ENCODE measurements at places on chromosomes 6 and 20.

GRCh38 chr6:106614166-106614565, 15.1 kb downstream of the RTN4IP1 start:
- peak; percentile 81 for DNase-seq

DNA sequence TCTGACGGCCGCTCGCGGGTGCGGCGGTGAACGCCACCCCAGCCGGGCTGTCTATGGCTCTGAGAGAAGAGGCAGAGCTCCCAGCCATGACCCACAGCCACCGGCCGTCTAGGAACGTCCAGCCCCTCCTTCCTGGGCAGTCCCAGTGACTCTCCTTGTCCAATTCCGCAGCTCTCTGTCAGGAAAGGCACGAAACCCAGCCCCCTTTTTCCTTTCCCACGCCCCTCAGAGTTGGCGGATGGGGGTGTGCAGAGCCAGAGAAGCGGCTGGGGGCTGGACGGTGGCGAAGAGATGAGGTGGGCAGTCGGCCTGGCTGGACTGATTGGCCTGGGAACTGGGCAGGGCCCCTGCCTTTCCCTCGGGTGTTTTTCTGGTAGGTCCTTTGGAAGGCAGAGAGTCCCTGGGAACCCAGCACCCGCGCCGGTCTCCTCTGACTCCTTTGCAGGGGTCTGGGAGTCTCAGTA, 1.5 kb downstream of the EBF4 start:
- DNase-seq: no peak

DNA sequence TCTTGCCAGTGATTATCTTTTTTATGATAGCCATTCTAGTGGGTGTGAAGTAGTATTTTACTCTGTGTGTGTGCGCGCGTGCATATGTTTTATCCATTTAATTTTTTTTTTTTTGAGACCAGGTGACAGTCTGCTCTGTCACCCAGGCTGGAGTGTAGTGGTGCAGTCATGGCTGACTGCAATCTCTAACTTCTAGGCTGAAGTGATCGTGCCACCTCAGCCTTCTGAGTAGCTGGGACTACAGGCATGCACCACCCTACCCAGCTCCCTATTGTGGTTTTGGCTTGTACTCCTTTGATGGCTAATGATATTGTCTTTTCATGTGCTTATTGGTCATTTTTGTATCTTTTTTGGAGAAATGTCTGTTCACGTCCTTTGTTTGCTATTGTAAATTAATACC, 33.3 kb downstream of the ITCH start:
- DNase-seq: no peak

- DNase-seq: peak; percentile 30
Measured at GRCh38 chr6:35496841-35497570, at the start of gene TEAD3. TSS of gene TEAD3 (minus strand) at chr6:35497079.

GRCh38 chr6:98560418-98560817, 274.0 kb upstream of the POU3F2 start:
- DNase-seq: no peak

DNA sequence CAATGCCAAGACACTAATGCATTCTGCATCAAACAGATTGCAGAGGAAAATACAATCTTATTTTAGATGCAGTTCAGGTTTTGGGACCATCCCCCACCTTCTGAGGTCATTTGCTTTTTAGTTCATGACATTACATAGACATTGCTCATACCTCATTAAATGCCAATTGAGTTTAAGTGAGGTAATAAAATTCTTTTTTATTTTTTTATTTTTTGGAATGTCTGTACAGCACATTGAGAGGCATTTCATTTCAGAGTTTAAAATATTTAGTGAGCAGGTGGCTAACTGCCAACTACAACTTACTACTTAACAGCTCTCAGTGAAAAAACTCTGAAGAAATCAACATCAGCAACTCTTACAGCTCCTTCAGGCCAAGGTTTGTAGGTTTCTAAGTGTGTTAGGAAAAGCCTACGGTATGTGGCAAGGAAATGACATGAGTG, 482.2 kb upstream of the RNF217 start:
- DNase-seq: no peak

- DNase-seq: no peak
Measured at GRCh38 chr6:149815788-149816187, 48.4 kb downstream of the LRP11 start.

GRCh38 chr6:1379017-1379787, 10.2 kb upstream of the FOXF2 start:
- peak; percentile 13 for DNase-seq

DNA sequence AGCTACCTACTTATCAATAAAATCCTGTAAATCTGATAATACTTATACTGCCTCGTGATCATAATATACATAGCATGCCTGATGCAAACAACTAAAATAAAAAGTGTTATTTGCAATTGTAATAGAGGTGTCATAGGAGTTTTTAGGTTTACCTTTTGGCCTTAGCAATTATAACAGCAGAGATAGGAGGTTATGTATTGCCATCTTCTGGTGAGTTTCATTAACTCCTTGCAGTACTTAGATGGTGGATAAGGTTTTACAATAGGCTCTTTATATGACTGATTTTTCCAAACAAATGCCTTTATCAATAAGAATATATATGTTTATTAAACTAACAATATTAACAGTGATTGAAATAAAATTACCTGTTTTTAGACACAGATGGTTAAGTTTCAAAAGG, 27.8 kb upstream of the MYCT1 start:
- DNase-seq: peak; percentile 4

- no peak for DNase-seq
Measured at GRCh38 chr6:43890197-43891062, 120.4 kb downstream of the VEGFA start.

GRCh38 chr20:40325006-40325568, 363.9 kb downstream of the MAFB start:
- no peak for DNase-seq

DNA sequence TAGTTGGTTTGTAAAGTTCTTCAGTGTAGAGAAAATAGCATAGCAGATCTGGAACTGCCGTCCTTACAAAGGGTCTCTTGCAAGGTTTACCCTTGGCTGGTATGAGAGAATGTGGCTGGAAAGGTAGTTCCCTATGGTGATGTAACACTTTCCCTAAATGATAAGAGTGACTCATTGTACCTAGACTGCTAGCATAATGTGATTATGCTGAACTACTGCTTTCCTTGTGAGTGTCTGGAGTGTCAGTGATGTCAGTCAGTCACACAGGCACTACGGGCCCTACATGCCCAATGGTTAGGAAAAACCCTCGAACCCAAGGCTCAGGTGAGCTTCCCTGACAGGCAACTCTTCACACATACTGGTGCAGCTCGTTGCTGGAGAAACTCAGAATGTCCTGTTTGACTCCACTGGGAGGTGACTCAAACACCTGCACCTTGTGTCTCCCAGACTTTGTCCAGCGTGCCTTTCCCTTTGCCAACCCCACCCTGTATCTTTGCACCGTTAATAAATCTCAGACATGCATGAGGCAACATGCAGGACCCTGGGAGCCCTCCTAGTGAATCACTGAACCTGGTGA, 28.4 kb upstream of the LY86 start:
- peak; percentile 33 for DNase-seq

DNA sequence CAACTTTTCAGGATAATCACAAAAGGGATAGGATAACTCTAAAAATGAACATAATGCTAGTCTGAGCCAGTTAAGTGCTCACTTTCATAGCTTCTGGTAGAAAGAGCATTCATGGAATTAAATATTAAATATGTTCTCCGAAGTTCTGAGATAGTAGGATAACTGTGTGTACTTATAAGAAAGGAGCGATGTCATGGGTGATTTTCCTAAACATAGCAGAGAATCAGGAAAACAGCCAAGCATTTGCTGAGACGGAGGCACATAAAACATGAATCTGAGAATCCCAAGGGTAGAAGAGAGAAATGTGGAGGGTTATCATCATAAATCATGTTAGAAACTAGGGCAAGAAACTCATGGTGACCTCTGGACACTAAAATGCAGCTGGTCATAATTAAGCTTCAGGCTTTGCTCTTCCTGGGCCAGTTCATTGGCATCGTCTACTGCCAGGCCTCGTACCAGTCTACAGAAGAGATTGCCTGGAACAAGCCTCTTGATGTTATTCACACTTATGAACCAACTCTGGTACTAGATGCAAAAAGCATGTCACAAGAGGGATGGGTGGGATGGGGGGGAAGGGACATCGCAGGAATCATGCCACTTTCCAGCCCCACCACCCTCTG, 436.6 kb downstream of the PRKN start:
- DNase-seq: no peak

- no peak for DNase-seq
Measured at GRCh38 chr6:134590449-134590848, 272.5 kb upstream of the SGK1 start.

GRCh38 chr6:126888727-126889725, 229.4 kb upstream of the RSPO3 start:
- no peak for DNase-seq

DNA sequence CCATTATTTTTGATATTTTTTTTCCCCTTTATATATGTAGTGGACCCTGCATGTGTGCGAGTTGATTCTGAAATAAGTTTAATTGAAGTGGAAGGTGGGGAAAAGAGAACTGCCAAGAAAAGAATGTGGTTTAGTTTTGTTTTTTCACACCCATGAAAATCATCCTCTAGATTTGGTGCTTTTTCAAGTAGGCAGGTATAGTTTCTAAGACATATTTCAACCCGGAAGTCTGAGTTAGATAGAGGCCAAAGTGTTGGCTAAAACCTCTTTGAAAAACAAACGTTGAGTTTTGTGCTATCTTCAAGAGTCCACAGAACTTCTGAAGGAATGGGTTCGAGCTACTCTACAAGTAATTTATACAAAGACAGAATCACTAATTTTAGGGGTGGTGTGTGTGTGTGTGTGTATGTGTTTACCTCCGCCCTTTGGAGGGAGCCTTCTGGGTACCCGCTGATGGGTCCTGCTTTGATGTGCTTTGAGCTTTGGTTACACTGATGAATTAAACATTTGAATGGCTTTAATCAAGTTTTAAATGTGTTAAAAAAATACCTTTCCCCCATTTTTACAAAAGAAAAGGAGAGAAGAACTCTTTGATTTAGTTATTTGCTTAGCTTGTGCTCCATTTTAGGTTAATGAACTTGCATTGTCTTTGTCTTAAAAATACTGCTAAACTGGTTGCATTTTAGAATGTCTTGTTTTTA, 2.5 kb downstream of the RREB1 start:
- DNase-seq: no peak

DNA sequence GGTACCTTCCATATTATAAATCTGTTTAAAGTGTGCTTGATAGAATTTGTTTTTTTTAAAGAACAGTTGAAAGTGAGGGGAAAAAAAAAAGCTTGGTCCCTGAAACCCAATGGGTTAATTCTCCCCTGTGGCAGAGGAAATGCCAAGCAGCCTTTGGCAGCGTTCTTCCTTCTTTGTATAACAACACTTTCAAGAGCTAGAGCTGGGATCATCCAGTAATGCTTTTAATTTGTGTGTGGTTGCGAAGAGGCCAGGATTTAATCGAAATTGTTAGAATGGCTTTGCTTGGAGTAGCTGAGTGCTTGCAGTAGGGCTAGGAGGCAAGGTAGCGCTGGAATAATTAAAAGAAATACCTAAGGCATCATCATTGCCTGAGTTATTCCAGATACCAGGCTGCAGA, 692.0 kb downstream of the DHX35 start:
- no peak for DNase-seq

- peak; percentile 1 for DNase-seq
Measured at GRCh38 chr6:22194188-22194921, 102.5 kb downstream of the PRL start.

- no peak for DNase-seq
Measured at GRCh38 chr6:90490030-90490716, 96.7 kb downstream of the MAP3K7 start.

DNA sequence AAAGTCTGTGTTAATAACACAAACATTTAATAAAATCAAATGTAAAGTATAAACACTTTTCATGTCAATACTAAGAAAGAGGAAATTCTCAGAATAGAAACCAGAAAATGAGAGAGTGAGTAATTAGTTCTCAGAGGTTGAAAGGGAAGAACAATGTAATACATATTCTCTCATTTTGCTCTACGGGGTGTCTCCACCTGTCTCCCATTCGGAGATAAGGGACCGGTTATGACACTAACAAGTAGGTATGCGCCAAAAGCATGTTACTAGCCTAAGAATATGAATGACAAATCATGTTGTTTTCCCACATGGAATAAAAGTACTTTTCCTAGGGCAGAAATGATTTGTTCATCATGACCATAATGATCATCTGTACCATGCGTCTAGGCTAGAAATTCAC, 35.6 kb upstream of the PRELID3B start:
- DNase-seq: peak; percentile 23

DNA sequence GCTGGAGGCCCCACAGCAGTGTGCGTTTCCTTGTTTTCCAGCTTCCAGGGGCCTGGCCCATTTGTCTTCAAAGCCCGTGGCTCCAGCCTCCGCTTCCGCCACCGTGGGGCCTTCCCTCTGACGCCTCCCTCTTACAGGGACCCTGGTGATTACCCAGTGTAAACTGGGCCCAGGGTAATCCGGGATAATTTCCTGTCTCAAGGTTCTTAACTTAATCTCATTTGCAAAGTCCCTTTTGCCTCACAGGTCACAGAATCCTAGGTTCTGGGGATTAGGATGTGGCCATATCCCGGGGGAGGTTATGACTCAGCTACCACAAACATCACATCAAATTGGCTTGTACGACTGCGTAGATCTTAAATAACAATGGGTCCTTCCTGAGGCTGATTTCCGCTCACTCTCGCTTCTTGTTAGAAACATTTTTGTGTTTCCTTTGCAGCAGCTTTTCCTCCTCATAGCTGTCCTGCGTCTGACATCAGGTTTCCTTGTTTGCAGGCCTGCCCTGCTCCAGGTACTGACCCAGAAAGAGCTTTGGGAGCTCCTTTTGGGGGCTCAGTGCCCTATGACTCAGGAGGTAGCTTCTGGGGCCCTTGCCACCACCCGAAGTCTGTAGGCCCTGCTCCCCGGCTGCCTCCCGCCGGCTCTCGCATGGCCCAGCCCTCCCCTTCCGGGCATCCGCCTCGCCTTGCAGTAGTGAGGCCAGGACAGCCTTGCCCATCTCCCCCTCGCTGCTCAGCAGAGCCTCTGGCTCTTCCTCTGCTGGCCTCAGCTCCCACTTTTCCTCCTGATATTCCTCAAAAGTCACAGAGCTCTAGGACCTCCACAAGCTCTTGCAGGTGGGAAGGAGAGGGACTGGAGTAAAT, 100.5 kb downstream of the ERMARD start:
- no peak for DNase-seq

DNA sequence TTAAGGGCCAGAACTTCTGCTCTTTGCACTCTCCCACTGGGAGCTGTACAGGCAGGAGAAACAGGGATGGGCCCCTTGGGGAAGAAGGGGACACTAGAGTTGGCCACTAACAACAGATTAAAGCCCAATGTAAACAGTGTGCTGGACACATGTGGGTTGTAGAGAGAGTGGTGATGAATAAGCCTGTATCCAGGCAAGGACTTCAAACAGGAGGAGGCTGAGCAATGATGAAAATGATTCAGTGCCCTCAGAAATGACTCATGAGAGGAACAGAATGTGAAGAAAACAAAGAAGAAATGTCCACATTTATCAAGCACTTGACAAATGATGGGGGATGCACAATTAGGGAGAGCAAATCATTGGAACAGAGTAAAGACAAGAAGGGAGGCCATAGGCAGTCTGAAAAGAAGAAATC, 242.3 kb downstream of the TBX18 start:
- peak; percentile 8 for DNase-seq

GRCh38 chr6:90678049-90678779, 91.3 kb upstream of the MAP3K7 start:
- no peak for DNase-seq

GRCh38 chr20:46717818-46718541, 8.5 kb downstream of the SLC2A10 start:
- no peak for DNase-seq

GRCh38 chr20:37393863-37394542, 48.1 kb downstream of the SRC start:
- DNase-seq: no peak

Measured in activated CD4-positive, alpha-beta T cell treated with anti-CD3 and anti-CD28 coated beads, Interleukin-10, Interleukin-2, amounts not matched to agents 100 ng/mL and 50 ng/mL, durations not matched to agents 16 hours and 8 hours (primary cell).